ENCODE measurements at places on chromosomes 1 and 21.

- DNase-seq, result peak; percentile 72
Measured at GRCh38 chr1:245684166-245684565, 529.4 kb downstream of the KIF26B start.

- DNase-seq, result no peak
Measured at GRCh38 chr1:205310976-205311704, 10.4 kb downstream of the NUAK2 start.

DNA sequence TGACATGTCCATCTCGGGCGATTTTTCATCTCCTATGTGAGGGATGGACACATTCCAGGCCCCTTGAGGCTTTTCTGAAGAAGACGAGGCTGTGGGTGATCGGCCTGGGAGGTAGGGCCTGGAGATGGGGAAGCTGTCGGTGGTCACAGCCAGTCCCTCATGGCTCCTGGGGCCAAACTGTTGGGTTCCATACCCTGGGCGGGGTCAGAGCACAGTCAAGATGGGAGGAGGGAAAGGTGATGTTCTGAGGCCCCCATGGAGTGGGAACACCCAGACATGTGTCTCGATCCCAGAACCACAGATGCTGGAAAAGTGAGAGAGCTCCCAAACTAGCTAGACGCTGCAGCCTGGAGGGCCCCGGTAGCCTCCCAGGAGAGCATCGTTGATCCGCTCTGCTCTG, 157.5 kb upstream of the C1orf174 start:
- no peak for DNase-seq

DNA sequence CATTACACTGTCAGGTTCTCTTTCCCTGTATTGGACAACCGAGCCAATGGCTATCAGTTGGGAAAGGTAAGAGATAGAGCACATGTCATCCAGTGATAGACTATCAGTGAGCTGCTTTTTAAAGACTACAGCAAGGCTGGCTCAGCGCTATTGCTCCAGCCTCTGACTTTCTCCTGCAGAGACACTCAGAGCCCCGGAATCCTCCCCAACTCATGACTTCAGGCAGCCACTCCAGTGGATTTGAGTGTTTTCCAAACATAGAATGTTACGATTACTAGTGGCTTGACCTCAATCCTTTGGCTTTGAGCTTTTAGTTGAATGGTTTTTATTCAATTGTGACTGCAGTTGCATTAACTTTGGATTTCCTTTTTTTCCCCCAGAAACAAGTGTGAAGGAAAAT, 331.9 kb downstream of the DISC1 start:
- DNase-seq, result no peak

GRCh38 chr1:8455700-8456307, 137.9 kb downstream of the SLC45A1 start:
- DNase-seq, result no peak

DNA sequence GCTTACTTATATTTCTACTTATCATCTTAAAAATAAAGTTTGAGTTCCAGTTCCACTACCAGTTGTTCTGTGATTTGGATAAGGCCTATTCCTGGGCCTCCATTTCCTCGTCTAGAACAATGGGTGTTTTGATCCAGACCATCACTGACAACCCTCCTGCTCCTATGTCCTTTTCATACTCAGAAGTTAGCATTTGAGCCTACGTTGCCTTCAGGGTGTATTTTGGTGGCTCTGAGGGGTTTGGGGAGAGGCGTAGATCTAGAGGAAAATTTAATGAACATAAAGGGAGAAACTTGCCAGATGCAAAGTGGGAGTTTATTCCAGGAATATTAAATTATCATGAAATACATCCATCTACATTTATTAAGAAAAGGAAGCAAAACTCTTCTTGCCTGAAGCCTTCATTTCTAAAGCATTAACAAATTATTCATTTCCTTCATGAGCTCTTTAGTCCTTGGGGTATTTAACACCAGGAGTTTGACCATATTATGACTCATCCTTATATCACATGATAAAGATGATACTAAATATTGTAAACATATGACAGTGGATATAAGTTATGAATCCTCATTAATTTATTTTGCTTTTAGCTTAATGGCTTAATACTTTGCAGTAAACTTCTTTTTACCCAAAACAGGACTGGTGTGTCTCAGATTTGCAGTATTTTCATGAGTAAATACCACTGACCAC, 47.2 kb upstream of the SYT14 start:
- DNase-seq, result no peak

- peak; percentile 69 for DNase-seq
Measured at GRCh38 chr1:42940851-42941639, 17.6 kb downstream of the SLC2A1 start.

GRCh38 chr1:84277343-84278059, 24.0 kb upstream of the SAMD13 start:
- no peak for DNase-seq

DNA sequence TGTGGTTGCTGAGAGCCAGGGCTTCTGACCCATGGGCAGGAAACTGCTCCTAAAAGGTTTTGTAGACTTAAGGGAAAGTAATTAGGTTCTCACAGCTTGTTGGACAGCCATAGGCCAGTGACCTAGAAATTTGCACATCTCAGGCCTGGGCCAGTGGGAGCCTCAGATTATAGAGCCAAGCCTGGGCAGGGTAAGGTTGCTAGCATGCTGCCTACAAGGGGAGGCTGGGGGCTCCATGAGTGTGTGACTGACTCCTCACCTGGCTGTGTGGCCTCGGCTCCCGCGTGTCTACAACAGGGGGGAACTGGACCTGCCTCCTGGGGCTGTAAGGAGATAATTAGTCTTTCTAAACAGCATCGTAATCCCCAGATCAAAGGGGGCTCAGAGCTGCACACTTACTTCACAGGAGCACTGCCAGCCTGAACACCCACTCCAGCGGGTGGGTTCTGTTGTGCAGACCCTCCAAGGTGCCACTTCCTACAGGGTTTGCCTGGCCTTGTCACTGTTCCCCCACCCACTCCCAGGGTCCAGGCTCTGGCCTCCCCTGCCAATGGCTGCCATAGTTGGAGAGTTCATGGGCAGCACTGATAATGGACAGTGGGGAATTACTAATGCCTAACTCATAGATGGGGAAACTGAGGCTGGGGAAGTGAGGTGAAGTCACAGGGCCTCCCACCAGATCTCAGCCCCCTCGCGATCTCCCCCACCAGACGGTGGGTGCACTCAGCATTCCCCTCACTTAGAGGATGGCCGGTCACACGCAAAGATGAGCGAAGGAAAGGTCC, 230.4 kb upstream of the TMEM51 start:
- DNase-seq, result no peak

GRCh38 chr1:91597215-91597614, 96.6 kb downstream of the CDC7 start:
- no peak for DNase-seq

DNA sequence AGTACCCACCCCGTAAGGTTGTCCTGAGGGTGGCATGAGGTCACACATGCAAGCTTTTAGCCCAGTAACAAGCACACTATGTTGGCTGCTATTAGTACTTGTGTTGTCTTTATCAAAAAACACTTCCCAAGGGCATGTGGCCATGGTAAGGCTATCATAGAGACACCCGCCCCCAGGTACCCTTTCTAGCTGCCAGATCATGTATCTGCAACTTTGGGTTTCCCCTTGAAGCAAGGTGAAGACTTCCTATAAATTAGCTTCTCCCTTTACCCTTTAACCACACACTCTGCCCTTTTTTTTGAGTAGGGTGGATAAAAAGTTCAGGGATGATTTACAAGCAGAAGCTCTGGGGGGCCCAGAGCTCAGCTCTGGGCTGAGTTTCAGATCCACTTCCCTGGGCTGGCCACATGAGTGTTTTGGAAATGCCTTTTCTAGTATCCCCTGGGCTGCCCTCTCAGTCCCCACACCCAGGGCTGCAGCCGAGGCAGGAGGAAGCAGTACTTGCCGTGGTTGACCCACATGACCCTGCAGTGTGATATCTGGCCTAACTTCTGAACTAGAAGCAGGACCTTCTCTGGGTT, 2.0 kb downstream of the ZDHHC18 start:
- peak; percentile 86 for DNase-seq

DNA sequence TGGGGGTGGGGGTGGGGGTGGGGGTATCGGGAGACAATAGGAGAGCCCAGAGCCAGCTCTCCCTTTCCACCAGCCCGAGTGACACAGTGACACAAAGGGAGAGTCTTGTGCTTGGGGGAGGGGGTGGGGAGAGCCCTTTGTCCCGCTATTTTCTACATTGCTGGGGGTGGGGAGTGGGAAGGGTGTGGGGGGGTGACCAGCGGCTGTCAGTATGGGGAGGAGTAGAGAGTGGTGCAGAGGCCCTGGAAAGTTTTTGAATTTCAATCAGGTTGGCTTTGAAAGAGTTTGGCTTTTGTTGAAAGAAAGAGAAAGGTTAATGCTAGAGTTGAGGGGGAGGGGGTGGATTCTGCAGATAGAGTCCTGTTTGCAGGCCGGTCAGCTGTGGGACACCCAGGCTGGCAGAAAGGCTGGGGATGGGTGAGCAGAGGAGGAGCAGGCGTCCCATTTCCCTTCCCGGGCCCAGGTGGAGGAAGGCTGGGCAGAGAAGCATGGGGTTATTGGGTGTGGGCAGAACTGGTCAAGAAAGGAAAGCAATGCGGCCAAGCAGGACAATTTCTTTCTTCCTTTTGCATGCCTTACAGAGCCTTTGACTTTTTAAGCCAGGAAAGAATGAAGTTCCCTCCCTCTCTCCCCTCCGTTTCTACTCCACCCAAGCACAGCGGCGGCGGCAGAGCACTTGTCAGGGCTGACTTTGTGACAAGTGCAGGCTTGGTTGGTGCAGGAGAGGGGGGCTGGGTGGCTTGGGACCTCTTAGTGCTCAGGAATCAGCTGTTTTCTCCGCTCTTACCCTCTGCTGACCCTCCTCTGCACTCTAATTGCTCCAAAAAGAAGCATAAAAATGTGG, 96.2 kb downstream of the RNF220 start:
- no peak for DNase-seq

- DNase-seq, result no peak
Measured at GRCh38 chr1:207619871-207620542, 24.9 kb upstream of the CR1L start.

DNA sequence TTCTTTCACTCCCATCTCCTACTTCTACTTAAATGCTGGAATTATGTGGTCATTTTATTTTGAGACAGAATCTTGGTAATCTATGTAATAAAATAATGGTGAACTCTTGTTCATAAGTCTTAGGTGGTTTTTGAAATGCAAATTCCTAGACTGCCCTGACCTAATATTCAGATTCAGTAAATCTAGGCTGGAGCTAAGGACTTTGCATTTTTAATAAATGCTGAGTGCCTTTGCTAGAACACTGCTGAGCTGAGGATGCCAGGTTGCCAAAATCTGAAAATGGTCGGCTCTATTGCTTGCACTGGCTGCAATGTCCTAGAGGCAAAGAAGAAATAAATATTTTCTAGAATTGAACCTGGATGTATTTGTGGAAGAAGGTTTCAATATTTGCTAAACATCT, 187.4 kb downstream of the HMCN1 start:
- no peak for DNase-seq

GRCh38 chr1:30787266-30787665, 29.7 kb upstream of the LAPTM5 start:
- DNase-seq, result peak; percentile 34

DNA sequence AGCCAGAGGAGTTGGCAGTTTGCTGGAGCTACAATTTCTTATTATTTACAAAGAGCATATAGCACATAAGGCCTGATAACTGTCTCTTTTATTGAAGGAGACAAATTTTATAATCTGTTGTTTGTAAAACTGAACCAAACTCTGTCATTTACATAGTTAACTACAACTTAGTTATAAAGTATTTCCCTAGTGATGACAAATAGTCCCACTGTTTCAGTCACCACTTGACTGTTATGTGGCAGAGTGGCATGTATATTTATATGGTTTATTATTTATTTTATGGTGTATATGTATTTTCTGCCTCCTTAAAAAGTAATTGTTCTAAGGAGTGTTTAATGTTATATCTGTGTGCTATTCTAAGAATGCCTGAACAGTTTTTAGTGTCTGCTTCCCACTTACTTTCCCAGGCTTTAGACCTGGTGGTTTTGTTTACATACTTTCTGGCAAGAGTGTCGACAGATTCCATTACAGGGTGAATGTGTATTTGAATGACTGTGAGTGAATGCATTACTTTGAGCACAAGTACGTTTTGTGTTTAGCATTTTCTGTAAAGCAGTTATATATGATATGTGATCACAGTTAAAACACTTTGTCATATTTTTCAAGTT, 10.0 kb downstream of the TSEN15 start:
- no peak for DNase-seq

GRCh38 chr1:160061369-160062229, 8.4 kb downstream of the KCNJ10 start:
- no peak for DNase-seq

DNA sequence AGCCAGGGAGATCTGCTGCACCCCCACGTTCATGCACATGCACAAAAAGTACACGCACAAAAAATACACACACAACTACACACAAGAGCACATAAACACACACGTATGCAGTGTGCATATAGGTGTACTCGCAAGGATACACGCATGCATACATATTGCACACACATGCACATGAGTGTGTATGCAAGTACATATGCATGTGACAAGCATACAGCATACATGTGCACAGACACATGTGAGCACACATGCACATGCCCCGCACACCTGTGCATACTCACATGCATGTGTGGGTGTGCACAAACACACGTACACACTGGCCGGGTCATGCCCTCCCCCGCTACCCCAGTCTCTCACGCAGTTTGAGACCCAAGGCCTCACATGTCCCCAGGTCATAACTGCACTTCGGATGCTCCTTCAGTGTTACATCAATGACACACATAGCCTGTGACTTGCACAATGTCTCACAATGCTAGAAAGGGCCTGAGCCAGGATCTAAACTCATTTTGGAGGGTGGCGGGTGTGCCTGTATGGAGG, 52.6 kb downstream of the FOXO6 start:
- DNase-seq, result no peak

- DNase-seq, result no peak
Measured at GRCh38 chr1:81670286-81670685, 130.4 kb upstream of the ADGRL2 start.

DNA sequence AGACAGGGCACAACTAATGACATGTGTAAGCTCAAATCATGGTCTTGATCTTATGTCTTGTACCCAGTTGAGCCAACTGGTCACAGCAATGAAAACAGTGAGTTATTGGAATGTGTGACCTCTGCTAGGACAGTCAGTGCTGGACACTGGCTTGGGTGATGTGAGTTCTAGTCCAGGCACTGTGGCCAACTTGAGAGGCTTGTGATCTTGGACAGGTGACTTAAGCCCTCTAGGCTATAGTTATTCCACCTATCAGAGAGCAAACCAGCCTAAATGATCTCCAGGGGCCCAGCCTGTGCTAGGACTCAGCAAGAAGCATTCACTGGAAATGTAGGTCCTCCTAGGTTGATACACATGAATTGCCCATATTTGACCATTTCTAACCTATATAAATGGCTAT, 1.1 kb downstream of the KCNE2 start:
- no peak for DNase-seq

- no peak for DNase-seq
Measured at GRCh38 chr1:103941086-103941485, 191.4 kb downstream of the AMY1C start.

GRCh38 chr1:188243456-188243855, 1414.7 kb downstream of the PLA2G4A start:
- DNase-seq, result no peak

GRCh38 chr1:200075938-200076546, 48.5 kb downstream of the NR5A2 start:
- no peak for DNase-seq

- peak; percentile 85 for DNase-seq
Measured at GRCh38 chr1:26677306-26678115, 18.3 kb upstream of the ARID1A start.

Measured in spleen (tissue), 13 donors.